ENCODE measurements at places on chromosomes 7 and 10.

DNA sequence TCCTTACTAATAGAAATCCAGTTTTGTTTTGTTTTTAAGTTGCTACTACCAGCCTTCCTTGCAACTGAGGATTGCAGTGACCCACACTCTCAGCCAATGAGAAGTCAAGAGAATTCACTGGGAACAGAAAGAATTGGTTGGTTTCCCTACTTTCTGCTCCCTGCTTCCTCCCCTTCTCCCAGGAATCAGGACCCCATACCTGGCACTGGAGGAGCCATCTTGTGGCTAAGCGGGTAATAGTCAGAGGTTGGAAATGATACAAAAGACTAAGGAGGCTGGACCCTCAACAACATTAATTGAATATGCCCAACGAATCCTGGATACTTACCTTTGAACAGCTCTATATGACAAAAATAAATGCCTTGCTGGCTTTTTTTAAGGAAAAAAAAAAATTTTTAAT is 6.3 kb downstream of the TMEM176A start:
- no peak for DNase-seq

DNA sequence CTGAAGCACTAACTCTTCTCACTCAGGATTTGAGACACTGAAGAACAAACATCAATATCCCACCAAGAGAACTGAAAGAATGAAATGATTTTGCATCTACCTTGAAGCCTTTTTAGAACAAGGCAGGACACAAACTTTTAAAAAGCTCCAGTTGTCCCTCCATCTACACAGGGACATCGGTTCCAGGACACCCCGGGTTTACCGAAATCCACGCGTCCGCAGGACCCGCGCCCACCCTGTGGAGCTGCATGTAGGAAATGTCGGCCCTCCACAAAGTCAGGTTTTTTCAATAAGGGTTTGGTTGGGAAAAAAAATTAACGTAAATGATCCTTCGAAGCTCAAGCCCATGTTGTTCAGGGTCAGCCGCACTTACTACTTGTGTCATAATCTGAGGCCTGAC is 94.0 kb downstream of the DIP2C start:
- no peak for DNase-seq

DNA sequence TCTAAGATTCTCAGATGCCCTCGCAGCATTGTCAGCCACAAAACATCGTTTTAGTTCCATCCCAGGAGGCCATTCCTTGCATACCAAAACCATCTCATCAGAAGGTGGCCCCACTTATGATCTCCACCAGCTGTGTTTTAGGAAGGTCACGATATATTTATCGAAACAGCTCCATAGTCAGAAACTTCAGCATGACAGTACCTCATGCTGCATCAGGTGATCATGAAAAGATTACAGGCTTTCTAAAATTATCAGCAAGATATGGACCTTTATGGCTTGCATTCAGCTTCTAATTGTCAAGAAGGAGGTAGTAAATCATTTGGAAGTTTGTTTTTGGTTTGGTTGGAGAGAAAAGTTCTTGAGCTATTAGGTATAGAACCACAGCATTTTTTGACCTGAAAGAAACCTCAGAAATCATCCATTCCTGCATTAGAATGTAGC is 20.0 kb downstream of the JAZF1 start:
- DNase-seq: no peak

DNA sequence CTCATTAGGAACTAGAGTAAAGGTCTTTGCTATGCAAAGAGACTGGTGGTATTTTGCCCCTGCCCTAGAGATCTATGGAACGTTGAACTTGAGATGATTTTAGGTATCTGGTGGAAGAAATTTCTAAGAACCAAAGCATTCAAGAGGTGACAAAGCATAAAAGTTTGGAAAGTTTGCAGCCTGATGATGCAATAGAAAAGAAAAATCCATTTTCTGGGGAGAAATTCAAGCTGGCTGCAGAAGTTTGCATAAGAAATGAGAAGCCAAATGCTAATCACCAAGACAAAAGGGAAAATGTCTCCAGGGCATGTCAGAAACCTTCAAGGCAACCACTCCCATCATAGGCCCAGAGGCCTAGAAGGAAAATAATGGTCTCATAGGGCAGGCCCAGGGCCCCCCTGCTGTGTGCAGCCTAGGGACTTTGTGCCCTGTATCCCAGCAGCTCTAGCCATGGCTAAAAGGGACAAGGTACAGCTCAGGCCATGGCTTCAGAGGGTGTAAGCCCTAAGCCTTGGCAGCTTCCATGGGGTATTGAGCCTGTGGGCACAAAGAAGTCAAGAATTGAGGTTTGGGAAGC is 16.5 kb downstream of the TFPI2 start:
- DNase-seq: no peak

GRCh38 chr10:32050177-32050576 is 6.0 kb downstream of the KIF5B start:
- no peak for DNase-seq

GRCh38 chr7:29606830-29607229 is 43.2 kb downstream of the PRR15 start:
- DNase-seq: no peak

DNA sequence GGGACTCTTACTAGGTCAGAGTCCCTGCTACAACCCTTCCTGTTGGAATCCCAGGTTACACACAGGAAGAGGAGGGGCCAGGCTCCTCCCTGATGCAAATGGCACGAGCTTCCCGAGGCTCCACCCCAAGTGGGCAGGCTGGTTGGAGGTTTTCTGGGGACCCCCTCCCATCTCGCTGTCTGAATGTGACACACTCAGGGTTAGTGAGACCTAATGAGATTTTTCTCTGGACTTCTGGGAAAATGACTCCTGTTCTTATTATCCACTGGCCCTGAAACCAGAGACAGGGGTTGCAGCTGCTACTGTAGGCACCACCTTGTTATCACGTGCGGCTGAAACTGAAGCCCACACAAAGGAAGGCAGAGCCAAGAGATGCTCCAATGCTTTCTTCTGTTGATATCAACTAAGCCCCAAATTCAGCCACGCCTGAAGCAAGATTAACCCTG is 103.3 kb downstream of the FAM107B start:
- DNase-seq: no peak

Measured in naive thymus-derived CD4-positive, alpha-beta T cell (primary cell).